Non-pigmented ciliary epithelial cell (primary cell): ENCODE measurements at places on chromosomes 6 and 20.

- no peak for DNase-seq
Observed at GRCh38 chr20:63752411-63753101, 13.0 kb downstream of the SLC2A4RG start.

DNA sequence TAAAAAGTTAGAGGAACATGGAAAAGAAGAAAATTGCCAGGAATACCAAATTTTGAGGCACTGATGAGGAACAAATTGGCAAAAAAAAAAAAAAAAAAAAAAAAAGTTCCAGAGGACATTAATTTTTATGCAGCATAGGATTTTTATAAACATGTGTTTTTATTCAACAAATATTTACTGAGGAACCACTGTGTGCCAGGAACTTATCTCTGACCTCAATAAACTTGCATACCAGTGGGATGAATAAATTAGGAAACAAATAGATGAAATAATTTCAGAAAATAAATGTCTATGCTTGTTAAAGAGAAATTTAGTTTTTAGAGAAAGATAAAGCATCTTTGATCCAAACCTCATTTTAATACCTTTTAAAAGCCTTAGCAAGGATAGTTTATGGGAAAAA, 175.1 kb downstream of the PDE10A start:
- DNase-seq: no peak

GRCh38 chr20:37969949-37970855, 63.1 kb downstream of the TTI1 start:
- DNase-seq: no peak

GRCh38 chr6:101626269-101626668, 232.8 kb downstream of the GRIK2 start:
- DNase-seq: no peak

DNA sequence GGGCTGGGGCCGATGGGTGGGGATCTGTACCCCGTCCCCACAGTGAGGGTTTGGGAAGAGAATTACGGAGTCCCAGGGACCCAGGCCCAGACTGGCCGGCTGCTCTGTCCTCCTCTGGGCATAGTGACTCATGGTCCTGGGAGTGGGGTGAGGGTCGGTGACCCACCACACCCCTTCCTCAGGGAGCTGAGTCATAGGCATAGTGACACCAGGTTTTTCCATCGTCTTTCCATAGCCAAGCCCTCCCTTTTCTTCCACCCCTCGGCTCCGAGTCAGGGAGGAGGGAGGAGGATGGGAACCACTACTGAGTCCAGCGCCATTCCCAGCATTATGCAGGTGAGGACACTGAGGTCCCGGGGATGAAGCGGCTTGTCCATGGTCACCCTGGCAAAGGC, 8.9 kb downstream of the CYP21A2 start:
- DNase-seq: no peak

GRCh38 chr20:23926944-23927872, 47.7 kb upstream of the CST5 start:
- DNase-seq: no peak

GRCh38 chr6:170172392-170172791, 118.5 kb downstream of the DLL1 start:
- no peak for DNase-seq

GRCh38 chr20:21798384-21798783, 92.9 kb downstream of the PAX1 start:
- DNase-seq: no peak

DNA sequence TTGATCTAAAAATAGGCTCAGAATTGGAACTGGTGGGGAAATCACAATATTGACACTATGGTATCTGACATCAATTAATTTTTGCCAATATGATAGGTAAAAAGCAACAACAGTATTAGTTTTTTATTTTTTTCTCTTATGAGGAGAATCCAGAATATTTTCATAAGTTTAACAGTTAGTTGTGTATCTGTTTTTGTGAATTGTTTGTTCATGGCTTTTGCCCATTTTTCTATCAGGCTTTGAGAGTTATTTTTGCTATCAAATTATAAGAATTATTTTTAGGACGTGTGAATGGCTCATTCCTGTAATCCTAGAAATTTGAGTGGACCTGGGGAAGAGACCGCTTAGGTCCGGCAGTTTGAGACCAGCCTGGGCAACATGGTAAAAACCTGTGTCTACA, 608.6 kb upstream of the ADGRB3 start:
- DNase-seq: no peak

GRCh38 chr6:159429433-159429832, 260.2 kb downstream of the FNDC1 start:
- DNase-seq: no peak

GRCh38 chr6:71197780-71198179, 90.8 kb upstream of the OGFRL1 start:
- peak; percentile 67 for DNase-seq

DNA sequence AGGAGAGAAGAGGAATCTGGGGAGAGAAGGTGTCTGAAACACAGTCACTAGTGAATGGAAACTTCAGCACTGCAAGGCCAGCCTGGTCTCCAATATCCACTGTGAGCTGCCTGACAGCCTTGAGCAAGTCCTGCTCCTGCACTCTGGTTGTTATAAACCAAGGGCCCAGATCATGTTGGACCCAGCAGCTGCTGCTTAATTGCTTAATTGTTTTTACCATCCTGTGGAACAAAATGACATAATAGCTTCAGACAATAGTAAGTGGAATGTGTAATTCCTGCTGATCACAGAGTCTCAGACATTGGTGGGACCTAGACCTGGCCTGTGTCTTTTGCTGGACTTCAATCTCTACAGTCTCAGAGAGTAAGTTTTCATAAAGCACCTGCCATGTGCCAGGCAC, 833.7 kb downstream of the TFAP2A start:
- DNase-seq: no peak

DNA sequence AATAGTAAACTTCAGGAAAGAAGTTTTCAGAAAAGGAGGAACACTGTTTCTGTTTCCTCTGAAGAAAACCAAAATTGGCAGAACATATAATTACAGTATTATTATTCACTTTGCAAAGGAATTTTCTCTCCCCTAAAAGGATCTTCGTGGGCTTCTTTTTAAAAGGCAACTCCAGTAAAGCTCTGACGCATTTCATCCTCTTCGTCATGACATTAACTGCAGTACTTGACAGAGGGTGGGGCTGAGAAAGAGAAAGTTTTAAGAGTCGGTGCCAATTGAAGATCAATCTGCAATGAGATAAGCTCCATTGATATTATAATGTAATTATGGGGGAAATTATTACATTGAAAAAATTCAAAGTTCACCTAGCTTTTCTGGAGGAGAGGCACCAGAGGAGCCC, 75.8 kb downstream of the MYB start:
- DNase-seq: no peak

- DNase-seq: no peak
Observed at GRCh38 chr6:64415926-64416325, 780.3 kb downstream of the PHF3 start.

DNA sequence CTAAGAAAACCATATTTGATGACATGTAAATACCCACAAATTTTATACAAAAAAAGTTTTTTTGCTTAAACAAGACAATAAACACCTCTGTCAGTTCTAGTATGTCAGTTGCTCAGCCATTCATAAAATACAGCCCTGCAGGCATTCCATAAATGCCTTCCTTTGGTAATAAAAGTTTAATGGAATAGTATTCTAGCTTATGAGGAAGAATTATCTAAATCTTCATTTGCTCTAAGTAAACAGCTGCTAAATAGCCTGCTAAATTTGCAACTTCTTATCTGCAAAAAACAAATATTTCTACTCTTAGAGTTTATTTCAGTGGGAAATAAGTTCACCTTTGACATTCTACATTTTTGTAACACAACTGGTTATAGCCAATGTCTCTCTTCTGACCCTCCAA, 108.8 kb downstream of the SMLR1 start:
- DNase-seq: no peak

DNA sequence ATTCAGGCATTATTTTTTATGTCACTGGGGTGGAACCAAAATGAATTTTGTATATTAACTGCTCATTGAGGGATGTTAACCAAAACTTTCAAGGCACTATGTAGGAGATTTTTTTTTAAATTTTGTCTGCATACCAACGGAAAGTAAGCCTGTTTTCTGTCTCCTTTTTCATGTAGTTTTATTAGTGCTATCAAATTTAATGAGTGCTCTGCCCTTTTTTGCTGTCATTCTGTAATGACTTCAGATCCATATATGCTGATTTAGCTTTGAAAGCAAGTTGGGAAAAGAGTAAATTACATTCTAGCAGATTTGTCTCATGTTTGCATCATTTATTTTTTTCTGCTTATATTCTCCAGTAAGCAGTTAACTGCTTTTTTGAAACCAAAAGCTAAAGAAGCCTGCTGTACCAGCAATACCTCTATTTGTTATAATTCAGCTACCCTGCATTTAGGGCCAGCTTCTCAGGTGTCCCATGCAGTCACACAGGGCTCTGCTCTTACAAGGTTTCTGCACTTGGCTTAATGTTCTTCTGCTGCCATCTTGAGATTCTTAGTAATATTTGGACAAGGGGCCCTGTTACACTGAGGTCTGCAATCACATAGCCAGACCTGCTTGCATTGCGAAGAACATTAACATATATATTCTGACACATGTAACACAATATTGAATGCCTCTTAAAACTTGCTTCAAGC, 429.0 kb downstream of the UTRN start:
- no peak for DNase-seq

- DNase-seq: no peak
Observed at GRCh38 chr20:7967199-7967844, 27.1 kb upstream of the HAO1 start.

DNA sequence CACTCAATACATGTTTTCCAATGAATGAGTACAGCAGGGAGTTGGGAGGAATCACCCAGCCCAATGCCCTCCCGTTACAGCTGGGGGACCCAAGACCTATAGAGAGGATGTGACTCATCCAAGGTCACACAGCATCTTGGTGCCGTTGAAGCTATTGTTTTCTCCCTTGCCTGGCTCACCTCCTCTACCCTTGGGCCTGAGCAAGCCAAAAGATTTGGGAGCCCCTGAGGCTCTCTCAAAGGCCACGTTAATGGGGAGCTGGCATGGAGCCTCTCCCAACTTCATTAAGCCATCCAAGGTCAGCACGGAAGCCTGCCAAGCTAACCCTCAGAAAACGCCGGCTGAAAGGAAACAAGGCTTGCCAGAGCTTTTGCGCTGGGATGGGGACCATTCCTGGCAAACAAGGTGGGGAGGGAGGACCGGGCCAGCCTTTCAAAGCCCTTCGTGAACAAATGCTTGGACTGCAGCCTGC, 30.4 kb downstream of the KCNB1 start:
- DNase-seq: no peak

GRCh38 chr6:145022199-145022796, 713.0 kb downstream of the EPM2A start:
- no peak for DNase-seq

GRCh38 chr6:100790084-100790483, 91.0 kb downstream of the ASCC3 start:
- no peak for DNase-seq

DNA sequence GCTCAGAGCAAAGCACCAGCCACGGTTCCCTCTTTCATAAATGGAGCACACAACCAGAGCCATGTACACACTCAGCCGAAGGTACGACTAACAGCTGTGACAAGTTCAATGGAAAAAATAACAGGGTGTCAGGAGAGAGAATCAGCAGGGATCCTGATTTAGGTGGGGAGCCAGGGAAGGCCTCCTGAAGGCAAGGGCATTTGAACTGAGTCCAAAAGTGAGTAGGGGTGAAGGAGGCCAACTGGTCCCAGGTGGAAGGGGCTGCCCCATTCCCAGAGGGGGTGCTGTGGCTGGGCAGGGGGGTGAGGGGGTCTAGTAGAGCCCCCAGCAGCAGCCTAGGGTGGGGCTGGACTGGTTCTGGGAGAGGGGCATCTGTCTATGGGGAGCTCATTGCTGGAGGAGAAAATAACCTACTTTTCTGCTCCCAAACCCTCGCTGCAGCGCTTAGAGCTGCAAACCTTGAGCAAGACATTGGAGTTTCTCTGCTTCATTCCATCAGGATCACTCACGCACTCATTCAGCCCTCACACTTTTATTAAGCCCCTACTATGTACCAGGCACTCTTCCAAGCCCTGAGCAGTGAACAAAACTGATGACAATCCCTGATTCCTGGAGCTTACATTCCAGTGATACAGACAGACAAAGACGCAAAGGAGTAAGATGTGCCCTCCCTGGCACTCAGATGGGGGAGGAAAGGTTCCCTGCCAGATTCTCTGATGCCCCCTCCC, 113.5 kb downstream of the TOX2 start:
- DNase-seq: no peak

GRCh38 chr20:22601361-22602141, 17.2 kb upstream of the FOXA2 start:
- no peak for DNase-seq

DNA sequence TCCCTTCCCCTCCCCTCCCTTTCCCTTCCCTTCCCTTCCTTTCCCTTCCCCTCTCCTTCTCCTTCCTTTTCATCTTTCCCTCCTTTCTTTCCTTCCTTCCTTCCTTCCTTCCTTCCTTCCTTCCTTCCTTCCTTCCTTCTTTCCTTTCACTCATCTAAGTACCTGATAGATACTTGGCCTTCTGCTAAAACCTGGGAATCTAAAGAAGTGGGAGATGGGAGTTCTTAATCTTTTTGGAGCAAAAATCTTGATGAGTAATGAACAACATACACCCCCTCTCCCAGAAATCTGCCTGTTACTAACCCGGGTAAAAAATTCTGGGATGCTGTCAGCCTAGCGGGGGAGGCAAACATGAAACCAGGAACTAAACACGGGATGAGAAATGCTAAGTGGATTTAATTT, 100.7 kb downstream of the VEGFA start:
- no peak for DNase-seq

DNA sequence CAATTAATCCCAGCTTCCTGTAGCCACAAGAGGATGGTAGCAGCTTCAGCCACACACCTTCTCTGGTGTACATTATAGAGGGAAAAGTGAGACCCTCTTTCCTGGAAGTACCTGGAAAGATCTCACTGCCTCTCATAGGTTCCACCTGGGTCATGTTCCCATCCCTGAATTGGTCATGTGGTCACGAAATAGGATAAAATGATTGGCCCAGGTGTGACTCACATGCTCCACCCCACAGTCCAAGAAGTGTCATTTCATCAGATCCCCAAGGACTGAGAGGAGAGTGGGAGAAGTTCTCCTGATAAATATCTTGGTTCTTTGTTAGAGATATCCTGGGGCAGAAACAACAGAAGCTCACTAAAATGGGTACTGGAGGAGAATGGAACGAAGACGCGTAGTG, 142.4 kb downstream of the QRSL1 start:
- DNase-seq: no peak

- DNase-seq: no peak
Observed at GRCh38 chr20:24314053-24314452, 155.4 kb upstream of the SYNDIG1 start.
